Left renal pelvis (tissue), 4 donors: ENCODE measurements at places on chromosomes 3 and 15.

GRCh38 chr3:52838561-52839267 lies 3.9 kb upstream of the MUSTN1 start:
- no peak for DNase-seq

GRCh38 chr3:148932972-148933371 lies 58.4 kb upstream of the GYG1 start:
- no peak for DNase-seq

DNA sequence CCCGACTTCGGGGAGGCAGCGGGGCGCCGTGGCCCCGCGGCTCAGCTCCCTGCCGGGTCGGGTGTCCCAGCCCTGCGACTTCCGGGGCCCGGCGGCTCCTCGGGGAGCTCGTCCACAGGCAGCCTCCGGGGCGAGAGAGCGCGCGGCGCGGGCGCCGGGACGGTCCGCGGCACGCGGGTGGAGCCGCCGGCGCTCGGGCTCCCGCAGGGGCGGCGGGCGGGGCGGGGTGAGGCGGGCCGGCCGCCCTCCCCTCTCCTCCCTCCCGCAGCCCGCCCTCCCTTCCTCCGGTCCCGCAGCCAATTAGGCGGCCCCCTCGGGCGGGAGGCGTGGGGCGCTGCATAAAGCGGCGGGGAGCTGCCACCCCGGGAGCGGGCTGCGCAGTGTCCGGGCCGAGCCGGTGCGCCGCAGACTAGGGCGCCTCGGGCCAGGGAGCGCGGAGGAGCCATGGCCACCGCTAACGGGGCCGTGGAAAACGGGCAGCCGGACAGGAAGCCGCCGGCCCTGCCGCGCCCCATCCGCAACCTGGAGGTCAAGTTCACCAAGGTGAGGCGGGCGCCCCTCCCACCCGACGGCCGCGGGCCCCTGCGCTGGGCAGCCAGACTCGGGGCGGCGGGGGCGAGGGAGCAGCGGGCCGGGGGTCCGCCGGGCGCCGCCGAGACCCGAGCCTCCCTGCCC lies at the start of gene ALDH1A3:
ALDH1A3 (plus strand) TSS at position 368 of the 675 bp plus-strand sequence; CDS start at position 445, 77 bp downstream.
- DNase-seq: no peak

DNA sequence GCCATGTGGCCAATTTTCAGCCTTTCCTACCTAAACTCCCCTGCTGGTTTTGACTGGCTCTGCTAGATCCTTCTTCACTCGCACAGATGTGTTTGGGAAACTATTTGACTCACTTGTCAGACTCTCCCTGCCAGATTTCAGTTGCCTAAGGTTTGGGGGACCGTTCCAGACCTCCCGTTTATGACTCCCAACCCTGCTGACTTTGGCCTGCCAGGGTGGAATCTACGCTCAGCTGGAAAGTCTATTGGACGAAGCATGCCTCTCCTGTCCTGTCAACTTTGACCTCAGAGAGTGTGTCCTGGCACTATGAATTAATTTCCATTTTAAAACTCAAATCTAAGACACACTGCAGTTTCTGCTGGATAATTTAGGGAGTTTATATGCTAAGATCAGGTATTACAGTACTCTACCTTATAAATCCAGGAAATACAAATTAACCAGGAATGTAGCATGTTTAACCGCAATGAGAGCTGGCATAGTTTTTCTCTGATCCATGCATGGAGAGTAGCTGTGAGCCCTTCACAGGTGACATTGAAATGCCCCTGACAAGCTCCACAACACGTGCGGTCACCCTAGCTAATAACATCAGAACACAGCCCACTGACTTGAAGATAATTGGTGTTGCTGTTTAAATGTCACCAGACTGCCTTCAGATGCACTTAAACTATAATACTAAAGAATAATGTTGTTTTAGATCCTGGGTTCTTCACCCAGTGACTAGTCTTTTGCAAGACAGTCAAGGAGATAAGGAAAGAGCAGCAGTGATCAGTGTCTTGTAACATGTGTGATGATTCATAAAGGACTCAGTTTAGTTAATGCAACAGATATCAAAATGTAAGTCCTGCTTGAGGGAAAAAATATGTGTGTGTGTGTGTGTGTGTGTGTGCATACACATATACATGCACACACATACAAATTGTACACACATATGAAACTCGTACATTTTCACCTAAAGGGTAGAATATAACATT lies 223.0 kb upstream of the MCTP2 start:
- DNase-seq: no peak

GRCh38 chr3:183826448-183827250 lies 1.3 kb upstream of the MAP6D1 start:
- DNase-seq: no peak

GRCh38 chr3:97930018-97930417 lies 42.2 kb downstream of the RIOX2 start:
- DNase-seq: no peak

- DNase-seq: peak; percentile 77
Observed at GRCh38 chr15:73697033-73697467, 12.9 kb downstream of the CD276 start.

GRCh38 chr3:196966526-196967401 lies 1.9 kb downstream of the PIGZ start:
- DNase-seq: no peak

DNA sequence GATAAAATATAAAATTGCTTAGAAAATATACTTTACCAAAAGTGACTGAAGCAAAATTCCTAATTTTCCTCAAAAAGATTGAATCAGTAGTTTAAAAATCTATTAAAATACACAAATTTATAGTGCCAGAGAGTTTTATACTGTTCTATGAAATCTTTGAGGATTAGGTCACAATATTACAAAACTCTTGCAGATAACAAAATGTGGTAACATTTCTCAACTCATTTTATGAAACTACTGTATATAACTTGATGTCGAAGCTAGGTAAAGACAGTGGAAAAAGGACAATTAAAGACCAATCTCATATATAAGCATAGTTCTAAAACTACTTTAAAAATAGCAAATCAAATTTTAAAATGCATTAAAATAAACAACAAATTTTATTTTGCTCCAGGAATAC lies 15.9 kb downstream of the VEPH1 start:
- no peak for DNase-seq

DNA sequence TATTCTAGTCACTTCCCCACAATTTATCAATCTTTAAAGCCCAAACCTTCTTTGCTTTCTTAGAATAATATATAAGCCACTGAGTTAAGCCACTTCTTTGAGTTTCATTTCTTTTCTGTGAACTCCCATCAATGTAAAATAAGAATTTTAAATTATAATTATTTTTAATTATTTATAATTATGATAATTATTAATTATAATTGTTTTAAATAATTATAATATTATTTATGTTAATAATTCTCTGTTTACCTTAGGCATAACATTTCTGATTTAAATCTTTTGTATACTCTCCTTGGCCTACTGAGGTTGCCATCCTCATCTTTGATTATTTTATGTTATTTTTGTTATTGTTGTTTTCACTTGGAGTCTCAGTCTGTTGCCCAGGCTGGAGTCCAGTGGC lies 644.2 kb downstream of the ROBO2 start:
- DNase-seq: no peak

- DNase-seq: no peak
Observed at GRCh38 chr3:50534681-50535330, 31.4 kb upstream of the CACNA2D2 start.

DNA sequence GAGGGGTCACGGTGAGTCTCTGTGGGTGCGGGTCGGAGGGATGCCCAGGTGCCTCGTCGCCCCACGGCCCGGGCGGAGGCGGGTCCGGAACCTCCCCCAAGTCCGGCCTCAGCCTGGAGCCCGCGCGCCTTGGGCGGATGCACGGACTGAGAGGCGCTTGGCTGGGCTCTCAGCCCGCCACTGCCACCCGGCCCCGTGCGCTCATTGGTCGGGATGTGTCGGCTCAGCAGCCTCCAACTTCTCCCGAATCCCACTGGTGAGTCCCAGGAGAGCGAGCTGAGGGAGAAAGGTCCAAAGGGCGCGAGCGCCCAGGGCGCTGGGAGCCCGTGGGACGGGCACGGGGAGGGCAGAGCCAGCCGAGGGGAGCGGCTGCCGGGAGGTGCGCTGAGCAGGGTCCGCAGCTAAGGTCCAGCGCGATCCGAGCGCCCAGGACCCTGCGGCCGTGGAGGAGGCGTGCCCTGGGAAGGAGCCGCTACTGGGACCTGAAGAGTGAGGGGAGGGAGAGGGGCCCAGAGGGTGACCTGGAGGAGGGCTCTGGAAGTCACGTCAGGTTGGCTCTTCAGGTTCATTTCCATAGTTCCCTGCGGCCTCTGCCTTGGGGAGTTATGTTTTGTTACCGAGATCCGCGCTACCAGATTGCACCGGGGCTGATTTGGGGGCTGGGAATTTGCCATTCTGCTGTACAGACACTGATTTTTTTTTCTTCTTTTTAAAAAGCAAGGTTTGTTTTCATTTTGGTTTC lies at the start of gene MME:
MME (plus strand) TSS at position 574 of the 742 bp plus-strand sequence. CDS start 3,849 bp downstream, outside the sequence.
- no peak for DNase-seq

- no peak for DNase-seq
Observed at GRCh38 chr3:41846850-41847249, 115.1 kb downstream of the ULK4 start.

DNA sequence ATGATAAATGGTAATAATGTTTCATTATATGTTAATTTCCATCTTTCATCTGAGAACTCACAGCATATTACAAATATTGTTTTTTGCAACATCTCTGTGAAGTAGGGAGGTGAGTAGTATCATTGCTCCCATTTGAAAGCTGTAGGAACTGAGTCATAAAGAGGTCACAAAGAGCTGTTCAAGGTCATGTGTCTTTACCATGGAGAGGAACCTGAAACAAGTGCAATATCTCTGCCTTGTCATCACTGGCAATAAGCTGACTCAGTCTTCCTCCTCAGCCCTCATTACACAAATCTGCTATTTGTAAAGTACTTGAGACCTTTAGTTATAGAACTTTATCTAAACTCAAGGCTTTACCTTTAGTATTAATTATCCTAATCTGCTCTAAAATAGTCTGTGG lies 4.4 kb upstream of the ATP13A4 start:
- no peak for DNase-seq

GRCh38 chr3:196774848-196775422 lies 35.3 kb downstream of the PAK2 start:
- DNase-seq: no peak

GRCh38 chr15:57228395-57228794 lies 147.9 kb upstream of the CGNL1 start:
- no peak for DNase-seq

DNA sequence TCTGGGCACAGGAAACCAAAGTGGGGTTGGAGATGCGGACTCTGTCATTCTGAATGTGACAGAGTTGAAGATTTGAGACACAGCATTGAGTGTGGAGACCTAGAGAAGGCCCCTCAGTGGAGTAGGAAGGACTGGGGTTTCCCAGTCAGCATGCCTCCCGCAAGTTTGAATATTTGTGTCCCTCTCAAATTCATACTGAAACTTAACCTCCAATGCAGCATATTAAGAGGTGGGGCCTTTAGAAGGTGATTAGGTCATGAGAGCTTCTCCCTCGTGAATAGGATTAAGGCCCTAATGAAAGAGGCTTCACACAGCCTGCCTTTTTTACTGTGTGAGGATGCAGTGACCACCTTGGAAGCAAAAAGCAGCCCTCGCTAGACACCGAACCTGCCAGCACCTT lies 8.0 kb downstream of the HDDC3 start:
- no peak for DNase-seq

DNA sequence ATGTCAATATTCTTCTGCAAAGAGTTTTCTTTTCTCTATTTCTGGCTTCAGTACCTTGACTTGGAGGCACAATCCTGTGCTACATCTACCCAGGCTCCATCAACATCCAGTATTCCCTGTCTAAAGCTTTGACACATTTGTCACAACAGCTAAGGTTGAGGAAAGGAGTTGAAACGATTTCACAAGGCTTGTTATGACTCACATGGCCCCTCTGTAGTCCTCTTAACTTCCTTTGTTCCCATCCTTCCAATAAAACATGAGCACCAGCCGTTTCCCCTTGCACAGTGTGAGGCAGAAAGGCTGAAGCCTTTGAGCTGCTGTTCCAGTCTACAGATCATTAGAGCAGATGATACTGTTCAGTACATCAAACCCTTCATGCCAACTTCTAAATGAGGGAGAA lies 163.0 kb upstream of the TMCO5A start:
- DNase-seq: no peak

- DNase-seq: no peak
Observed at GRCh38 chr3:175648899-175649298, 789.8 kb downstream of the NAALADL2 start.

DNA sequence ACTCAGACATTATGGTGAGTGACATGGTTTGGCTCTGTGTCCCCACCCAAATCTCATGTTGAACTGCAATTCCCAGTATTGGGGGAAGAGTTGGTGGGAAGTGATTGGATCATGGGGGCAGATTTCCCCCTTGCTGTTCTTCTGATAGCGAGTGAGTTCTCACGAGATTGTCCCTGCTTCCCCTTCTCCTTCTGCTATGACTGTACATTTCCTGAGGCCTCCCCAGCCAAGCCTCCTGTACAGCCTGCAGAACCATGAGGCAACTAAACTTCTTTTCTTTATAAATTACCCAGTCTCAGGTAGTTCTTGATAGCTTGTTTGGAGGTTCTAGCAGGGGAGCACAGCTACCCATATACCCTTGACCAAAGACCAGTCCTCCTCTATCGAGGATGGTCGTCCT lies 45.9 kb downstream of the ADAM10 start:
- no peak for DNase-seq

- no peak for DNase-seq
Observed at GRCh38 chr15:72536506-72536905, 62.4 kb downstream of the ARIH1 start.

DNA sequence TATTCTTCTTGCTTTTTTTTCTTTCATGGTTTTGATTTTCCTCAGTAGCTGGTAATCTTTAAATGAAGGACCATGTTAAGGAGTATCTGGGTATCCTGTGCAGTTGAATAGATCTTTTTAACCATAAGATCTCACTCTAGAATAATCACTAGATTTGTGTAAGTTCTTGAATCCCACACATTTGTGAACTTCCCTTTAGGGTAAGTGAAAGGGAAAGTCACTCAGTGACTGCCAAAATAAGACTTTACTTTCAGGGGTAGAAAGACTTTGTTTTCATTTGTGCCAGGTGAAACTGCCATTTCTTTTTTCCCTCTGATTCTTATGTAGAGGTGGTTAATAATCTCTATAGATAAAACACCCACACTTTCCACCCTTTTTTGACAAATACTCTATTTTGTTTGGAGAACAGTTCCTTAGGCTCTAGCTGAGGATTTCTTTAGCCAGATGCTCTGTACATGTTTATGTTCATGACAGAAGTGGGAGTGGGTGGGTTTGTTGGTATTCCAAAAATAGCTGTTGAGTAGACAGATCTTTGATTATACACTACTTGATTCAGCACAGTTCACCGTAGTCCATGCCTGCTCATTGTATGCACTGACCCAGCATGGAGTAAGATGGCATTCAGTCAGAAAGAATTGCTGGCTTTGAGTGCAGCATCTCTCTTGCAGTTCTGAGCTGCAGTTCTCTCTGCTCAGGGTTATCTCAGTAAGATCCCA lies 28.5 kb downstream of the LRRC49 start:
- no peak for DNase-seq

GRCh38 chr3:90035643-90036042 lies 928.2 kb downstream of the EPHA3 start:
- DNase-seq: no peak

- no peak for DNase-seq
Observed at GRCh38 chr15:80242132-80242769, 9.8 kb downstream of the CTXND1 start.

GRCh38 chr3:188310270-188310710 lies 156.3 kb downstream of the LPP start:
- DNase-seq: no peak

- no peak for DNase-seq
Observed at GRCh38 chr3:141484701-141485287, 2.0 kb upstream of the RASA2 start.
